ENCODE measurements at places on chromosomes 3 and 15.
A peak's percentile ranks its signal among the peaks of the same experiment; 100 is the strongest.

DNA sequence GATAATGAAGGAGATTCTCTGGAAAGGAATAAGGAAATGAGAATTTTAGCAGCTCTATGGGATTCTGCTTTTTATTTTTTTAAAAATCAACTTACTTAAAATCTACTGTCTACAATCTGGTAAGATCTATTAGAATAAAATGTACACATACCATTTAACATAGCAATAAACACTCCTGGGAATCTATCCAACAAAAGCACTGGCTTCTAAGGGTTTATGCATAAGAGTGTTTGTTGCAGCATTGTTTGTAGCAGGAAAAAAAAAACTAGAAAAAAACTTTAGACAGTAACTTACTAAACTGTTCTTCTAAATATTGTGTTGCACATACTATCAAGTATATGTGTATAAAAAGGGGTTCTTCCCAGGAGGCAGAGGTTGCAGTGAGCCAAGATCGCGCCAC is 15.7 kb upstream of the RBP1 start:
- DNase-seq, result no peak

DNA sequence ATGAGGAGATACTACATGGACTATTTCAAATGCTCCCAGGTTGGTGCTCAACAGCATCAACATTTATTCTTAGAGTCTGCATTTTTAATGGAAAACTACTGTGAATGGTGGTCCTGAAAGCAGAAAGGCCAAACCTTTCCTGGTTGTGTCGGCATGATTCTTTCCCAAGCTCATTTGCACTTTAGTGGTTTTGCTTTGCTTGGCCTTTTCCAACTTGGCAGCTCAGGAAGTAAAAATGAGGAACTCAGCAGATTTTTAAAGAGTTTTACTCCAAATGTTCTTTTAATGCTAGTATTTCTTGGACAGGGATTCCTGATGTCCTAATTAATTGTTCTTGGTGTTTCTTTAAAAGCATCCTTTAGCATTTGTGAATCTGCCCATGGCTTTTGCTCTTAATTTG is 197.4 kb downstream of the SLC9A9 start:
- no peak for DNase-seq

DNA sequence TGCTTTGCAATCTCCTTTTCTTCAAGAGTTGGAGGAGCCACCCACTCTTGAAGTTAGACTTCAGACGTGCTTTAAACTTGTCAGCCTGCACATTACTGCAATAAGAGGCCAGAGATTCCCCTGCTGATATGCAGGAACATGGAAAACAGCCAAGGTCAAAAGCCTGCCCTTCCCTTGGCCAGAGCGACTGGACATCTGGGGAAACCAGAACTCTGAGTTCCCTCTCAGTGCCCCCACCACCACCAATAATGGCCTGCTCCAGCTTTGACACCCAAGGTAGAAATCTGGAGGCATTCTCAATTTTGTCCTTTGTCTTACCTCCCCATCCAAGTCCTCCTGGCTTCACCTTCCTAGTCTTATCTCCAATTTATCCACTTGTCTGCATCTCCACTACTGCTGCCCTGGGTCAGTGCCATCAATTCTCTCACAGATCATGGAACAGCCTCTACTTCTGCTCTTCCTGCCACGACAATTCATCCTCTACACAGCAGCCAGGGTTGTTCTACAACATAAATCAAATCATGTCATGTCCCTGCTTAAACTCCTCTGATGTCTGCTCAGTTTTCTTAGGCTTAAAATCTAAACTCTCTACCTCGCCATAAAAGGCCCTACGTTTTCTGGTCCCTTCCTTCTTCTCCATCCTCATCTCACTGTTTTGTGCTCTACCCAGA is 191.6 kb upstream of the WNT5A start:
- no peak for DNase-seq

- no peak for DNase-seq
Measured at GRCh38 chr3:172929451-172929850, 178.9 kb downstream of the ECT2 start.

GRCh38 chr3:173876476-173876875 is 478.9 kb downstream of the NLGN1 start:
- no peak for DNase-seq

- no peak for DNase-seq
Measured at GRCh38 chr3:14787630-14788029, 31.1 kb upstream of the FGD5 start.

DNA sequence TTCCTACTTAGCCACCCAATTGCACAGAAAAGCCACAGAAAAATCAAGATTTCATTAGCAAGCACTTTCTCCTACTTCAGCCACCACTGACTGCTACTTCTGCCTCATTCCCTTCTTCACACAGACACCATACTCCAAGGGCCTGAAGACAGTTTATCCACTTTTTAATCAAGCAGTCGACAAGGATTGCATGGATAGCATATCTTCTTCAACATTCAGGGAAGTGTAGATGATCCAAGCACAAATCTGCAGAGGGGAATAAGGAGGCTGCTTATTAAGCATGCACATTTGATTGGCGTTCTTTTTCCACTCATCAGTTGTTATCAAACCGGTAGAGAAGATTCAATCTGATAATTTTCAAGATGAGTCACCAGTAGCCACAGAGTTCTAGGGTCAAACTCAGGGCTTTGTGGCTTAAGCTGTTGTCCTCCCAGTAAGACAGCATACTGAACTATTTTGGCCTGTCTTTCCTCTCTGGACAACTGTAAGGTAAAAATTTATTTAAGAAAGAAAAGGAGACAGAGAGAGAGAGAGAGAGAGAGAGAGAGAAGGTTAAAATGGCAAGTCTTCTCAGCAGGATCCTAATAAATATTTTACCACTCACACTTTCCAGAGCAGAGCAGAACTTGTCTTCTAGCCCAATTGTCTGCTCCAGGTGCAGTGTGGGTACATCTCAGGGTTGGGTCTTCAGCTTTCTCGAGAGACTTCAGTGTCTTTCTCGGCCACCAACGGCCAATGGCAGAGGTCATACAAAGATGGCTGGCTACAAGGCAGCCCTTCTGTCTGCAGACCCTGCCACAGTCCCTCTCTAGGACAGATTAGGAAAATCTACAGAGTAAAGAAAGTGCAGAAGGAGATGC is 80.6 kb upstream of the BHLHE40 start:
- DNase-seq, result peak; percentile 70

DNA sequence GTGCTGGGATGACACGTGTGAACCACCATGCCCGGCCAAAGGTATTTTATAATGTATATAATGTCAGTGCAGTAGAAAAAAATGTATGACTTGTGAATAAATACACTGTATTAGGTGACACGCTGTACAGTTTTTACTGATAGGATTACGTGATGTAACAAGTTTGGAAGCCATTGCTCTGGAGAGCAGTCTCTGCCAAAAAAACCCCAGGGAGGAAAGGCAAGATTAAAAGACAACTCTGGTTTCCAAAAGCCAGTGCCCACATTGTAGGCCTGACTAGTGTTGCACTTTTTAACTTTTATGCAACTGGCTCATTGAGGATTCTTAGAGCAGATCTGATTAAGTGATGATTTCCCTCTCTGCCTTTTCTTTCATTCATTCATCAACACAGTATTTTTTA is 62.0 kb upstream of the SLC2A2 start:
- no peak for DNase-seq
